ENCODE measurements at places on chromosomes 3 and 15. TPM values are rescaled to one million over a fixed set of nuclear protein-coding genes. Genes with fewer than 3 reads are reported as not detected.

DNA sequence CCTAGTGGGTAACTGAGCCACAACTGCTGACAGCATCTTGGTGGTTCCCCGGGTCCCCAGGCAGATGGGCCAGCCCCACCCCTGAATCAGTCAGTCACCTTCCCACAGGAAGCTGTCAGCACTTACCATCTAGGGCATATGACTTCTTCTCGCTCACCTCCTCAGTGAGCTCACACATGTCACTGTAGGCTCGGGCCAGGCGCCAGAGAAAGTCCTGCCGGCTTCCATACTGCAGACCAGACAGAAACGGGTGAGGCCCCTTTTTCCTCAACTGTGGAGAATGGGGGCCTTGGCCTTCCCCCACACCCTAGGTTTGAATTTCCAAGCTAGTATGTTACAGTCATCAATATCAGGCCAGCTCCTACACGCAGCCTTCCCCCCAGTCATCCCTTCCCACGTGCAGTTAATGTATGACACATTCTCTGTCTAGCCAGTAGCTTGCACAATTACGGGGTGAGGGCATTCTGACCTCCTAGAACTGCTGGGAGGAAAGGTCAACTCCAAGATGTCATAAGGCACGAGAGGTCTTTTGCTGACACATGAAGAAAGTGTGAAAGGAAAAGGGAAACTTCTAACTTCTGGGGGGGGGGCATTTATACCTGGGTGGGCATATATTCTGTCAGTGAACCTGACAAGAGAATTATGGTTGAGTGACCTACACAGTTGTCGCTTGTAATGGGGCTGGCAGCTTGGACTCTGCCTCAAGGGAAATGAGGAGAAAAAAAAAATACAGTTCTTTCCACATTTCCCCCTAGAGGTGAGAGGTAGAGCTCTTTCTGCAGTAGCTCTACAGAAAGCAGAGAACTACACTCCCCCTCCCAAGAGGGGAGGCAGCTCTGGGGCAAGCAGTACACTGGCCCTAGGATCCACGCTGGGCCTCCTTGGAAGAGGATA, 10.9 kb downstream of the RMDN3 start:
- H3K36me3 ChIP-seq = peaks cover 79% of the 10 kb centered on the region
- H3K4me3 ChIP-seq = no peak overlapping the region
- no peak for DNase-seq
- no peaks in the 10 kb centered on the region for H3K27me3 ChIP-seq

The EXD1 gene
- not detected for total RNA-seq

DNA sequence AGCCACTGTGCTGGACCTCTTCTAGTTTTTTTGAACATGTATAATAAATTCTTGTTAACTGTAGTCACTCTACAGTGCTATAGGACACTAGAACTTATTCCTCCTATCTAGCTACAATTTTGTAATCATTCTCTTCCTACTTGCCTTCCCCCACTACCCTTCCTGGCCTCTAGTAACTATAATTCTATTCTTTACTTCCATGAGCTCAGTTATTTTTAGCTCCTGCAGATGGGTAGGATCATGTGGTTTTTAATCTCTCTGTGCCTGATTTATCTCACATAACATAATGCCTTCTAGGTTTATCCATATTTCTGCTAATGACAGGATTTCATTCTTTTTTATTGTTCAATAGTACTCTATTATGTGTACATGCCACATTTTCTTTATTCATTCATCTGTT, 113.2 kb upstream of the FGF7 start:
- H3K27ac ChIP-seq = no peak overlapping the region
- H3K27me3 ChIP-seq = no peaks in the 10 kb centered on the region
- H3K4me3 ChIP-seq = no peak overlapping the region
- H3K4me1 ChIP-seq = no peaks in the 10 kb centered on the region
- H3K36me3 ChIP-seq = no peaks in the 10 kb centered on the region

GRCh38 chr3:140273542-140274195, 338.7 kb downstream of the CLSTN2 start:
- H3K27ac ChIP-seq = no peak overlapping the region
- no peak overlapping the region for H3K4me3 ChIP-seq
- H3K27me3 ChIP-seq = no peaks in the 10 kb centered on the region
- DNase-seq = no peak
- no peaks in the 10 kb centered on the region for H3K4me1 ChIP-seq
- H3K36me3 ChIP-seq = no peaks in the 10 kb centered on the region

DNA sequence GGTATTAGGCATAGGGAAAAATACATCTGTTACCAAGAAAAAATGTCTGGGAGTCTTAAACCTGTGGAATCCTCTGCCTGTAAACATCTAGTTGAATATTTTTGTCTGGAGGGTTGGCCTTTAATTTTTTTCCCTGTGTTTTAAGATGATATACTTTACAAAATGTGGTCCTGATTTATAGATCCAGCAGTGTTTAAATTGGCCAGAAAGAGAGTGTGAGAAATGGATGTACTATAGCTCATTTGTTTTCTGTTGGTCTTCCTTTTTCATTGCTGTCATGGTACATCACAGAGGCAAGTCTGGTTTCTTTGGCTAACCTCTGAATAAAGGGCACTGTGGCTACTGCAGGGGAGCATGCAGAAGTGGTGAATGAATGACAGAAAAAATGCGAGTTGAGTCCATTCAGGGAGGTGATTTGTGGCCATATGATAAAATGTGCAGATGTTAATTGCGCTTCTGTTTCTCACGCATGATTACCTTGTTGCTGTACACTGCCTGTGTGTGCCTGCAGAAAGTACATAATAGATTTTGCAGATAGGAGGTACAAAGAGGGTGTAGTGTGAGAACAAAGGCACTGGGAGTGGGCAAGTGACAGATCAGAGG, 150.0 kb downstream of the NFKBIZ start:
- peaks cover 11% of the 10 kb centered on the region for H3K4me1 ChIP-seq
- DNase-seq = no peak
- H3K36me3 ChIP-seq = no peaks in the 10 kb centered on the region

- H3K4me1 ChIP-seq = peaks cover 8% of the 10 kb centered on the region
- H3K27me3 ChIP-seq = no peaks in the 10 kb centered on the region
- no peak overlapping the region for H3K4me3 ChIP-seq
- H3K36me3 ChIP-seq = no peaks in the 10 kb centered on the region
- DNase-seq = no peak
Observed at GRCh38 chr15:87761736-87762509, 494.6 kb downstream of the NTRK3 start.

The ATP13A5 gene
- not detected for total RNA-seq

GRCh38 chr15:30885814-30886213, 17.9 kb upstream of the FAN1 start:
- no peak for DNase-seq
- no peaks in the 10 kb centered on the region for H3K27me3 ChIP-seq
- H3K4me3 ChIP-seq = no peak overlapping the region
- peaks cover 21% of the 10 kb centered on the region for H3K36me3 ChIP-seq
- H3K4me1 ChIP-seq = no peaks in the 10 kb centered on the region

- H3K4me1 ChIP-seq = peaks cover 23% of the 10 kb centered on the region
- H3K27ac ChIP-seq = no peak overlapping the region
- H3K36me3 ChIP-seq = peaks cover 51% of the 10 kb centered on the region
Observed at GRCh38 chr15:90762109-90762508, 45.0 kb downstream of the BLM start.

- no peak overlapping the region for H3K4me3 ChIP-seq
- H3K4me1 ChIP-seq = no peaks in the 10 kb centered on the region
- no peak for DNase-seq
- H3K27ac ChIP-seq = no peak overlapping the region
- H3K27me3 ChIP-seq = no peaks in the 10 kb centered on the region
- H3K36me3 ChIP-seq = no peaks in the 10 kb centered on the region
Observed at GRCh38 chr3:109982201-109982600, 644.9 kb upstream of the DPPA4 start.

DNA sequence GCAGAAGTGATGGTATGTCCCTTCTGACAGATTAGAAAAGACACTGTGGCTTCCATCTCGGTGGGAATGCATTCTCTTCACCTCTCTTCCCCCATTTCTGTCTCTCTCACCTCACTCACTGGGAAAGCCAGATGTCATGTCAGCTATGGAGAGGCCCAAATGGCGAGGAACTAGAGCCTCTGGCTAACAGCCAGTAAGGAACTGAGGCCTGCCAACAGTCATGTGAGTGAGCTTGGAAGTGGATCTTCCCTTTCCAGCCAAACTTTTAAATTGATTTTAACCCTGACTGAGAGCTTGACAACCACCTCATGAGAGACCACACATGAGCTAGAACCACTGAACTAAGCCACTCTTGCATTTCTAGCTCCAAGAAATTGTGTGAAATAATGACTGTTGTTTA, 35.2 kb upstream of the CDAN1 start:
- no peaks in the 10 kb centered on the region for H3K4me1 ChIP-seq
- no peaks in the 10 kb centered on the region for H3K27me3 ChIP-seq
- no peak overlapping the region for H3K4me3 ChIP-seq
- DNase-seq = no peak
- peaks cover 22% of the 10 kb centered on the region for H3K36me3 ChIP-seq
- H3K27ac ChIP-seq = no peak overlapping the region

DNA sequence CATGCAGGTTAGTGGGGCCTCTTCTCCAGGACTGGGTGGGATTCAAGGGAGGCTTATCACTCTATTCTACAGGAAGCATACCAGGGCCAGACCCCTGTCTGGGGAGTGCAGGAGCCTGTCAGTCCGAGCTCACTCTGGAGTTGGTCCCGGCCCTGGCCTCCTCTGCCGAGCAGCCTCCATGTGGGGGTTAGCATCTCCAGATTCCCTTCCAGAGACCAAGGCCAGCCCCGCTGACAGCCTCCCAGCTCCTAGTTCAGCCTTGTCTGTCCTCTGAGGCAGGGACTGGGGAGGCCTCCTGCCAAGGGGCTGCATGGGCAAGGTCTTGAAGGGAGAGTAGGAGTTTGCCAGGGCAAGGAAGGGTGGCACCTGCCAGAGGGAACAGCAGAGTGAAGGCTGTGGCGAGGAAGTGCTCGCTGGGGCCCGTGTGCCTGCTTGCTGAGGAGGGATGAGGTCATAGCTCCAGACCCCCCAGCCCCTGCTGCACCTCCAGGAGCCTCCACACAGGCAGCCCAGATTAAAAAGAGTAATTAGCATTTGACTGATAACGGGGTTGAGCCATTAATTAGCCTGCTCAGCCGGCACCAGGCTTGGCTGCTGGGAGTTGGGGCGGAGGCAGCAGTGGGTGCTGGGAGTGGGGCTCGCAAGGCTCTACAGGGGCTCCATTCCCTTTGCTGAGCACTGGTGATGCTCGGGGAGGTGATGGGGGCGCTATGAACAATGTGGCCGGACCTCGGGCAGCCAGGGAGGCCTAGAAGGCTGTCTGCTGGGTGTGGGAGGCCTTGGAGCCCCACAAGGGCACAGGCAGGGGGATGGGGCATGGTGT, 54.3 kb downstream of the DNAJB8 start:
- H3K27ac ChIP-seq = no peak overlapping the region
- H3K27me3 ChIP-seq = no peaks in the 10 kb centered on the region
- no peak overlapping the region for H3K4me3 ChIP-seq
- peaks cover 20% of the 10 kb centered on the region for H3K4me1 ChIP-seq
- no peaks in the 10 kb centered on the region for H3K36me3 ChIP-seq

The FSD2 gene
- not detected for total RNA-seq

GRCh38 chr15:92653836-92654539, 1.6 kb downstream of the FAM174B start:
- 0 out of 2 replicates have a peak, but pooled peaks cover 5% of the 10 kb centered on the region for H3K4me1 ChIP-seq
- H3K4me3 ChIP-seq = no peak overlapping the region
- H3K36me3 ChIP-seq = no peaks in the 10 kb centered on the region
- no peak for DNase-seq

- H3K4me3 ChIP-seq = no peak overlapping the region
- no peaks in the 10 kb centered on the region for H3K27me3 ChIP-seq
- H3K4me1 ChIP-seq = peaks cover 50% of the 10 kb centered on the region
- H3K36me3 ChIP-seq = no peaks in the 10 kb centered on the region
- no peak for DNase-seq
- H3K27ac ChIP-seq = peak overlapping the region; percentile 19
Observed at GRCh38 chr3:116253511-116253910, 191.8 kb downstream of the LSAMP start.

DNA sequence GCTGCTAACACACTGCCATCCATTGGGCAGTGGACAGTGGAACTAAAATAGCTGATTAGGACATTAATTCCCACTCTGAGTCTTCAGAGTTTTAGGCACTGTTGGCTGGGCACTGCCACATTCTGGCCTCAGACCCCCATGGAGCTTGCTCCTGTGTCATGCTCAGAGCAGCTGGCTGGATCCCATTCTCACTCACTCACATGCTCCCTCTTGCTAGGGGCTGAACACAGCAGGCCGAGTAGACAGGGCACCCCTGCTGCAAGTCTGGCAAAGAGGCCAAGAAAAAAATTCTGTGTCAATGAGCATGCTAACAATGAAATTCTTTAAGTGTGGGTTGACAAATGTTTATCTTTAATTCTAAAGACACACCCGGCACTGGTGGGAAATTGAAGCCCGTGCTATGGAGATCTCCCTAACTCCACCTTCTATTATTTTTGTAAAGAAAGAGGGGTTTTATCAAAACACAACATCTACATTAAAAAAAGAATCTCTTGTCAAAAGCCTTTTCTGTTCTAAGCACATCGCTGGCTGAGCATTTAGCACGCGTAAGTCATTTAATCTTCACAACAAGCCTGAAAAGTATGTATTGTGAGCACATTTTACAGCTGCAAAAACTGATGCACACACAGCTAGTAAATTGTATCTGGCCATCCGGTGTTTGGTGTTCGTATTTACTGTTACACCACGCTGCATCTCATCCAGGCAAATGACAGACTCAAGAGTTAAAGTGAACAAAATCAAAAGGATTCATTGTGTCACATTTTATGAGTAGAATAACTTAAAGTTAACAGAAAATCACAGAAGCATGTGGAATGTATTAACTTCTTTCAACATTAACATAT, 362.1 kb downstream of the PLOD2 start:
- peaks cover 6% of the 10 kb centered on the region for H3K4me1 ChIP-seq
- H3K27me3 ChIP-seq = no peaks in the 10 kb centered on the region
- H3K27ac ChIP-seq = no peak overlapping the region
- no peaks in the 10 kb centered on the region for H3K36me3 ChIP-seq
- DNase-seq = peak; percentile 9
- no peak overlapping the region for H3K4me3 ChIP-seq

GRCh38 chr3:16816048-16816780, 68.5 kb upstream of the PLCL2 start:
- no peak overlapping the region for H3K4me3 ChIP-seq
- DNase-seq = no peak
- no peak overlapping the region for H3K27ac ChIP-seq
- no peaks in the 10 kb centered on the region for H3K4me1 ChIP-seq
- no peaks in the 10 kb centered on the region for H3K36me3 ChIP-seq

DNA sequence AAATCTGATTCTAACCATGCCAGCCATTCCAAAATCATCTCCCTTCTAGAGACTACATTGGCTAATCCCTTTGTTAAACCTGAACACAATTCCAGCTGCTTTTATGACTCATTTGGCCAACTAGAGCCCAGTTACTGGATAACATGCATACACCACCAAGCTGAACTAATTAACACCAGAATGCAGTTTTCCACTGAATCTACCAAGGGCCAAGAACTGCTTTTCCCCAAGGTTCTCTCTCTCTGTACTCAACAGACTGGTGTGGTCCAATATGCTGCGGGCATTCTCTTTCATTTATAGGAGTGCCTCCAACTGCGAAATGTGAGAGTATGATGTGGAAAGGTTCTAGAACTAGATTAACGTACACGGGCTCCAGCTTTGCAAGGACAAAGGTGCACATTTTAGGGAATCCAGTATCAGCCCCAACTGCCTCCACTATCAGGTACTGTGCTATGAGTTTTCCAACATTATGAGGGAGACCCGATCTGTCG, 1.5 kb downstream of the CHSY1 start:
- H3K4me1 ChIP-seq = peaks cover 27% of the 10 kb centered on the region
- peaks cover 54% of the 10 kb centered on the region for H3K36me3 ChIP-seq
- no peak overlapping the region for H3K27ac ChIP-seq
- DNase-seq = peak; percentile 60
- no peaks in the 10 kb centered on the region for H3K27me3 ChIP-seq

GRCh38 chr3:166275024-166275390, 437.8 kb upstream of the BCHE start:
- H3K4me1 ChIP-seq = no peaks in the 10 kb centered on the region
- H3K27me3 ChIP-seq = no peaks in the 10 kb centered on the region
- H3K27ac ChIP-seq = no peak overlapping the region
- H3K4me3 ChIP-seq = no peak overlapping the region

Measured in SJSA1 (cell line).